ENCODE measurements at places on chromosomes 2 and 18.

DNA sequence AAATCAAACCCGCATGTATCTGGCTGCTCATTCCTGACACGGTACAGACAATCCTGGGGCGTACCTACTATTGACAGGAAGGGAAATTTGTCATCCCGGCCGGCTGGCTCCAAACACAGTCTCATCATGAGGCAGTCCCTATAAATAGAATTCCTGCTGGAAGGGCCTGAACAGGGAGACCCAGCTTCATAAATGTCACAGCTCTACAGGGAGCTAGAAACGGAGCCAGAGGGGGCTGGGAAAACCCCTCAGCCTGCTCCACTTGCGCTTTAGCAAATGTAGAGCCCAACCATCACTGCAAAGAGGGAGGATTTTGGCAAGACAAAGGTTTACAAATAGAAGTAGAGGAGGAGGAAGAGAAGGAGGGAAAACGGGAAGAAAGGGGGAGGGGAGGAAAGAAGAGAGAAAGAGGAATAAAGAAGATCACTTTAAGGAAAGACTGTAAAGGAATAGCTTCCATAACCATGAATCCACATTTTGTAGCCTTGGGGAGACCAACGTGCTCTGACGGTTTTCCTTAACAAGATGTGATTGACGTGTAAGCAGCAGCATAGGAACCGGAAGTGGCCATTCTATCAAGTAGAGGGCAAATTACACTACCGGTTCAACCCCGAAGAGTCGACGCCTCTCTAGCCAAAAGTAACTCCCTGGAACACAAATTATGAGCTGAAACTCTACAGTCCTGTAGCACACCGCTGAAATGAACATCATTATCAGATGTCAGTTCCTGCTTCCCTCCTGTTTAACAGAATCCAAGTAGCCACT, 56.8 kb upstream of the TTN start:
- DNase-seq, result no peak

- no peak for DNase-seq
Observed at GRCh38 chr2:199646439-199646838, 188.7 kb upstream of the SATB2 start.

DNA sequence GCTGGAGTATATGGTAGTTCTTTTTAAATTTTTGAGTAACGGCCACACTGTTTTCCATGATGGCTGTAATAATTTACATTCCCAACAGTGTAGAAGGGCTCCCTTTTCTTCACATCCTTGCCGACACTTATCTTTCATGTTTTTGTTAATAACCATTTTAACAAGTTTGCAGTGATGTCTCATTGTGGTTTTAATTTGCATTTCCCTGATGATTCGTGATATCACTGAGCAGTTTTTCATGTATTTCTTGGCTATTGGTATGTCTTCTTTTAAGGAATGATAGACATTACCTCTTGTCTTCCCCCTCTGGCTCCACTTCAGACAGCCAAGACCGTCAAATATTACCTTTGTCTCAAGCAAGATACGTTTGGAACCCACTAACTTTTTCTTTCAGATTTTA, 371.1 kb upstream of the NRP2 start:
- no peak for DNase-seq

GRCh38 chr2:205695460-205695991, 13.2 kb downstream of the NRP2 start:
- no peak for DNase-seq

GRCh38 chr2:45128580-45128997, 119.3 kb upstream of the SIX2 start:
- no peak for DNase-seq

DNA sequence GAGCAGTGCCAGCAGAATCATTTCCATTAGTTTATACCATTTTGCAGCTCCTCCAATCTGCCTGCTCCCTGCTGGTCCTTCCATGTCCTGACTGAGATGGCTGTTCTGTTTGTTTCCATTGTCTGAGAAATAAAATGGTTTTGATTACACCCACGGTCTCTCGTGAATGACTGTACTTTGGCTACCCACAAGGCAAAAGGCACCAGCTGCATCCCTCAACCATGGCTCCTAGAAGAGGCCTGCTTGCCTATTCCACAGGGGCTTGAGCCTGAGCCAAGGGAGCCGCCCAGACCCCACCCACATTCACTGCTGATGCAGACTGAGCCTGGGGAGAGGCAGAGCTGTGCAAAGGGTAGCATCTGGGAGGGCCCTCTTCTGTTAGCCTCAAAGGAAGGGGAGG, 31.2 kb downstream of the MARCHF4 start:
- DNase-seq, result no peak

DNA sequence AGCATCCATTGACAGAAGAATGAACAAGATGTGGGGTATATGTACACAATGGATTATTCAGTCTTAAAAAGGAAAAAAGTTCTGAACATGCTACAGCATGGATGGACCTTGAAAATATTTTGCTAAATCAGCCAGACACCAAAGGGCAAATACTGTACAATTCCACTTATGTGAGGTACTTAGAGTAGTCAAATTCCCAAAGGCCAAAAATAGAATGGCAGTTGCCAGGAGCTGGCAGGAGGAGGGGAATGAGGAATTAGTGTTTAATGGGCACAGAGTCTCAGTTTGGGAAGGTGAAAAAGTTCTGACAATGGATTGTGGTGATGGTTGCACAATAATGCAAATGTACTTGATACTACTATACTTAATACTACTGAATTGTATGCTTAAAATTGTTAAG, 193.2 kb downstream of the MBD2 start:
- DNase-seq, result no peak

- no peak for DNase-seq
Observed at GRCh38 chr2:170968205-170969003, 39.4 kb downstream of the GORASP2 start.

DNA sequence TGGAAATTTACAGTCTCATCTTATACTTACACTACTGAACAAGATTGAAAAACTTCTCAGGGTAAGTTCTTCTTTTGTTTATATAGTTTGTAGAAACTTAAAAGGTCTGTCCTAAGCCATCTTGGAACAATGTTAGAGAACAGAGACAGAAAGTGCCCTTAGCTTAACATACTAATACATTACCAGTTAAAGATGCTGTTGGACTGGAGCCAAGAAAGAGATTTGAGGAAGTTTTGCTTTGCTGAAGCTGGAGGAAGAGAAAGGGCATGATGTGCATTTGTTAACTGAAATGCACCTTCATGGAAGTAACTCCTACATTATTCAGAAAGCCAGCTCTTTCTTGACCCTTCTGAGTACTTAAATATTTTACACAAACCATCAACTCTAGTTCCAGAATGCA, 66.5 kb upstream of the TNFRSF11A start:
- DNase-seq, result no peak

- no peak for DNase-seq
Observed at GRCh38 chr2:148817210-148817708, 57.8 kb upstream of the KIF5C start.

DNA sequence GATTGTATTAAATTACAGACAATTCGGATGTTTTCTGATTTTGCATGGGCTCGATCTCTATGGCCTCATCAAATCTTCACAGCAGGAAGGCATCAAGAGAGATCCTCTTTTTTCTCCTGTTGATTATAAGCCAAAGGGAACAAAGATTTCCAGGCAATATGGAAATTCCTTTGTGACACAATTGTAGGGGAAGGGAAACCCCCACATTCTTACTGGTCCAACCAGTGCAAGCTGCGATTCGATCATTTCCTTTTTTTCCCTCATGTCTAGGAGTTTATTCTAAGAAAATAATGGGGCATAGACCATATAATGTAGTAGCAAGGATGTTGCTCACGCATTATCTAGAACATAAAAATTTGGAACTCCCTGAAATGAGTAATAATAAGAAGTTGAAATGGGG, 87.7 kb downstream of the LYPD6 start:
- no peak for DNase-seq

- DNase-seq, result no peak
Observed at GRCh38 chr2:68434981-68435380, 32.1 kb downstream of the FBXO48 start.

GRCh38 chr2:165401285-165401852, 68.1 kb upstream of the CSRNP3 start:
- no peak for DNase-seq

DNA sequence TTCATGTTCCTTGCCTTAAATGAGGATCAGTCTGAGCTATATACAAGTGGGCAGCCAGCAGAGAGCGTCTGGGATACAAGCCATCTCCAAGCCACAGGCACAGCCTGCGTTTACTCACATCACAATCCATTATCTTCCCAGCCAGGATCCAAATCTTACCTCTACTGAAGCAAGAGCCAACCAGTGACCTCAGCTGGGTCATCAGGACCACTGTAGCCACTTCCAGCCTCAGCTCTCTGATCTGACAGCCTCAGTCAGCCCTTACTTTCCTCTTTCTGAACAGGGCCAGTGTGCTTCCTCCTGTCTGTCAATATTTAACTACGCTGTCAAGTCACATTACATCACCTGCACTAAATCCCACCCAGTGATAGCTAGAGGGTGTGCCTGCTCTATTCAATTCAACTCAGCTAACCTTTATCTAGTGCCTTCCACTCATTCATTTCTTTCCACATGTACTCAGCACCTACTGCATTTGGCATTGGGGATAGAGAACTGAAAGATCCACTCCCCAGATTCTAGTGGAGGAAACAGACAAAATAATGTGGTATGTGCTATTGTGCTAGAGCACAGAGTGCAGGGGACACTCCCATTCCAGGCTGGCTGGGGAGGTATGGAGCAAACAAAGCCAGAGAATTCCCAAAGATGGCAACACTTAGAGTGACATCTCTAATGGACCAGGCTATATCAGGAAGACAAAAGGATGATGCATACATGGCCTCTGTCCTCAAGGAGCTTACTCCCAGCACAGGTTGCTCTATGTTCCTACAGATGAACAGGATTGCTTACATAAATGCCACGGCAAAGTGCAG, 146.5 kb downstream of the NCKAP5 start:
- no peak for DNase-seq

GRCh38 chr2:159249990-159250715, 36.4 kb downstream of the WDSUB1 start:
- DNase-seq, result no peak

DNA sequence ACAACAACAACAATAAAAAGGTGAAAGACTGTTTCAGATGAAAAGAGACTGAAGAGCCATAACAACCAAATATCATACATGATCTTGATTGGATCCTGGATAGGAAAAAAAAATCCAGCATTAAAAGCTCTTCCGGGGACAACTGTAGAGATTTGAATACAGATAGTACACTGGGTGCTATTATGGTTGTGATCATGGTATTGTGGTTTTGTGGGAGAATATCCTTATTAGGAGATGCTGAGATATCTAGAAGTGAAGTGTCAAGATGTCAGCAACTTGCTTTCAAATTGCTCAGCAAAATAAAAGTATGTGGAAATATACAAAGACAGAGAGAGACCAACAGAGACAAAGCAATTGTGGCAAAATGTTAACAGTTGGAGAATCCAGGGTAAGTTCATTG, 15.5 kb upstream of the SPATA3 start:
- no peak for DNase-seq

DNA sequence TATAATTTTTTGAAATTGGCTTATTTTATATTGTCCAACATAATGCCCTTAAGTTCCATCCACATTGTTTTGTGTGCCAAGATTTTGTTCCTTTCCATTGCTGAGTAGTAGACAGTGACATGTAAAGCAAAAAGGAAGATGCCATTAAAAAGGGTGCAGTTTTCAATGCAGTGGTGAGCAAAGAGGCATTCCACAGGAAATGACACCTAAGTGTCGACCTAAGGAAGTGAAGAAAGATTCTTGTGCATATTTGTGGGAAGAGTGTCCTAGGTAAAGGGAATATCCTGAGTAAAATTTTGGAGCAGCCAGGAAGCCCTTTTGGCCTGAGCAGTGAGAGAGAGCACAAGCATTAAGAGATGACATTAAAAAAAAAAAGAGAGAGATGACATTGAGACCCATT, 1099.9 kb downstream of the DPP10 start:
- no peak for DNase-seq

DNA sequence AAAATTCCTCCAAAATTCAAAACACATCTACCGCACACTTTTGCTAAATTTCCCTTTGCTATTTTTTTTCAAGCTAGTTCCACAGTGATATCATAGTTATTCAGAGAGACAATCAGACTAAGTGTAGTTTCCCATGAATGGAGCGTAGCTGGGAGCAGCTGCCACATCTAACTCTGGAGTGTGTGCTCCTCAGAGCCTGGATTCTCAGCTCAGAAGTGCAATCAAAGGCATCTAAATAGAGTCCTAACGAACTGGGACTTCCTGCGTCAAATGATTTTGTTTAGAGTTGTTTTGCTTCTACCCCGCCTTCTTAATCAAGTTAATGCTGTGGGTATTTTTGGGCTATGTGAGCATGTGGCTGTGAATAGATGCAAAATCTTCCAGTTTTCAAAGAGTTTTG, 160.3 kb downstream of the TMEM18 start:
- DNase-seq, result no peak

GRCh38 chr2:191051825-191052778, 38.1 kb upstream of the STAT1 start:
- peak; percentile 40 for DNase-seq

GRCh38 chr2:101828673-101829334, 131.3 kb downstream of the MAP4K4 start:
- no peak for DNase-seq

GRCh38 chr2:236809716-236810115, 240.1 kb downstream of the ACKR3 start:
- DNase-seq, result no peak

DNA sequence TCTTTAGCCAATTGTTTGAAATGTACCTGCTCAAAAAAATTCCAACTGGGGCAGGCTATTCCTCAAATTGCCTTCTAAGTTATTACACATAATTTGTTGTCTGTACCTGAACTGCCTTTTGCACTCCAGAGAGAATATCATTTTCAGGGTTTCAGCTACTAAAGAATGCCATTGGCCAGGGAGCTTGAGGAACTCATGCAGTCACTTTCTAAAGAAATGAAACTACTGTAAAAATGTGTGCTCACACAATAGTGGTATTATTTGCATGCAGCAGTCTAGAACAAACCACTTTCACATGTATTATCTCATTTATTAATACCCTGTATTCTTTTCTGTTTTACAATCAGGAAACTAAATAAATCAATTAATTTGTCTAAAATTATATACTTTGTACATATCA, 152.2 kb downstream of the PID1 start:
- DNase-seq, result no peak

GRCh38 chr2:141767051-141767450, 363.8 kb downstream of the LRP1B start:
- no peak for DNase-seq

Measured in GM13976 (cell line).